ENCODE measurements at places on chromosomes 4 and X.

DNA sequence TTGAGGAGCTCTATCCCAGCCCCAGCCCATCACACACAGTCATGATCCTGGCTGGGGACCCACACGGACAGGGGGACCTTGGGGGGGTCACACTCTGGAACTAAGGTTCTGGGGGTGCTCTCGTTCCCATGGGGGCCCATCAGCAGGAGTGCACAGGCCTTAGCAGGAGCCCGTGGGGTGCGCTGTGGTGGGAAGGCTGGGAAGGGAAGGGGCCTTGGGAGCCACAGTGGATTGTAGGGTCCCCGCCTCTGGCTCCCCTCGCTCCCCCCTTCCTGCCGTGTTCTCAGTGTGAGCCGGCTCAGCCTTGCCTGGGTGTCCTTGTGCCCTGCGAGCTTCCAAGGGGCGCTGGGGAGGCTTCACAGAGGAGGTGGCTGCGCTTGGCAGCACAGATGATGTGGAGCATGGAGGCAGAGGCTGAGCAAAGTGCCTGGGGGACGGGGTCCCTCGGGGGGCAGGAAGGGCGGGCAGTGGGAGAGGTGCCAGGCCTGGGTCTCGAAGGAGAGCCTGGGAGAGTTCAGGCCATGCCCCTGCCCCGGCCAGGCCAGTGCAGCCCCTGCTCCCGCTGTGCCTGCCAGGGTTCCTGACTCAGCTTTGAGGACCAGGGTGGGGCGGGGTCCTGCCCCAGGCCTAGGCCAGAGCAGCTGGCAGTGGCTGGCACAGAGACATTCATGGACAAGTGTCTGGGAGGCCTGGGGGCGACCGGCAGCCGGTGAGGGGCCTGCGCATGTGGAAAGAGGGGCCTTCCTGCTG is 5.5 kb upstream of the HGFAC start:
- DNase-seq = no peak

DNA sequence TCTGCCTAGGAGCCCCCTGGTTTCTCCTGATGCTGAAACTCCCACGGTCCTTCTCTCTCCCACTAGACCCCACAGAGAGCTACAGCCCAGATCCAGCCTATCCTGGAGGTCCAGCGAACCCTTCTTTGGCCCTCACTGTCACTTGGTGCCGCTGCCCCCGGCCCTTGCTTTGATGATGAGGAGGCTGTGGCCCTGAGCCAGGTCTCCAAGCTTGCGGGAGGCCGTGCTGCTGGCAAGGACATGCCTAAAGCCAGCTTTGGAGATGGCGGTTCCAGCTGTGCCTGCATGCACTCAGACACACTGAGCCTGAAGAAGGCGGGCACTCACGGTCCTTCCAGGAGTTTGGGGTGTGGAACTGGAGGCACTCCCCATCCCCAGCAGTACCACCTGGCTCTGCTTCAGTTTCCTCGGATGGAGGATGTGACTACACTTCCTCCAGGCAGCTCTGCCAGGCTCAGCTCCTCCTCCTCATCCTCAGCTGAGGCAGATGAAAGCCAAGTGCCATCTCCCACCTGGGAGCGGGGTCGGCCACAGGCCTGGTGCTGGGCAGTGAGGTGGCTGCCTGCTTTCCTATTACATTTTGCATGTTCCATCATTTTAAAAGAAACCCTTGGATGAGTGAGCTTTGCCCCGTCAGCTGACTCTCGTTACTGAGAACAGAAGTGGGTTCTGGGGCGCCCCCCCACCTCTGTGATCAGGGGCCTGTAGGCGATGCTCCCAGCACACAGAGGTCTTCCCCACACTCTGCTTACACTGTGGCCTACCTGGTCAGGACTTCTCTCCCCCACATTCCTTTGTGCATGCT is 9.0 kb downstream of the TNIP2 start:
- no peak for DNase-seq

DNA sequence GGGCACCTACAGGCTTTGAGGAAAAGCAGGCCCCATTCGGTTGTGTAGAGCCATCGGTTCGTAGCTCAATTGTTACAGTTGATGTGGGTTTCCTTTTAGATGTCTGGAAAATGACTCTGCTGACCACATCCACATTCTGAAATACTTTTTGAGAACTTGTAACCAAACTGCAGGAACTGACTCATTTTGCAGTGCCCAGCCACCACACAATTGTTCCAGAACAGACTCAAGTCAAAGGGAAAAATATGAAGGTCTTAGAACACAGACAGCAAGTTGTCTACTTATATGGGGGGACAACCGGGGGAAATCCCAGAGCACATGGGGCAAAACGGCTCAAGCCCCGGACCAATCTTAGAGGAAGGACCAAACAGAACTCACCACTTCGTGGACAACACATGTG is 557.6 kb upstream of the DIPK2B start:
- DNase-seq = no peak

DNA sequence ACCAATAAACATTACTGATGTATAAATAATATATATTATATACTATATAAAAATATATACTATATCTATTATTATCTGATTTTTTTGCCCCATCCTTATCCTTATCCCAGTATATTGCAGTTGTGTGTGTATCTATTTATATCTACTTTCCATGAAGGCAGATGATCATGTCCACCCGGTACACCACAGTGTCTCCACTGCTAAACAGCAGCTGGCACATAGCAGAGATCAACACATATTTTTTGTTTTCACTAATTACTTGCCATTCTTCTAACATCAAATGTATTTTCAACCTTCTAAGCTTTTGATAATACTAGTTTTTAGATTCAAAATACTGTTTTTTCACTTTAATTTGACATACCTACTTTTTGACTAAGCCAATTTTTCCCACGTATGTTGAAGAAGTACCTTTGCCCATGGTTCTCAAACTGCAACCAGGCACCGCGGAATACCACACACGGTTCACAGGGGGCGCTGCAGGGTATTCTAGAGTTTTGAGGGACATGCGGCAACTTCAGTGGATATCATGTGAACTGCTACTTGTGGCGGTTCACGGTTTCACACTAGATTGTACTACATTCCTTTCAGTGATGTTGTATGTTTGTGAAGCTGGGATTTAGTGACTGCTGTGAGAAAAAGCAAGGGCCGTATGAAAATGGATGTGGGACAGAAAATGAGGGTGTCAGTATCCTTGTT is 182.5 kb upstream of the NPY2R start:
- peak; percentile 68 for DNase-seq

- no peak for DNase-seq
Observed at GRCh38 chrX:3263681-3264126, 82.7 kb downstream of the MXRA5 start.

DNA sequence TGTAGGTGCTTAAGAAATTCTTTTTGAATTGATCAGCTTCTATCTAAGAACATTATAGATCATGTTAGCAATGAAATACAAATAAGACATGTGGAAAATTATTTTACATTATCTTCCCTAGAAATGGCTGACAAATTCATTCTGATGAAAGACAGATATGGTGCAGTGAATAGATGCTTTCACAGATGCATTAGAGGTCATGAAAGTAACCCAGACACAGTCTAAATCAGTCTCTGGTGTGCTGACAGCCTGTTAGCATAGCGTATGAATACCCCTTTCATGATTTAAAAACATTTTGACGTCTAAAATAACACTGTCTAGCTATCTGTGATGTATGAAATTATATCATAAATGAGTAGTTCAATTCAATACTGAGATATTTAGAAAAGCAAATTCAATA is 180.9 kb downstream of the UNC5C start:
- no peak for DNase-seq

DNA sequence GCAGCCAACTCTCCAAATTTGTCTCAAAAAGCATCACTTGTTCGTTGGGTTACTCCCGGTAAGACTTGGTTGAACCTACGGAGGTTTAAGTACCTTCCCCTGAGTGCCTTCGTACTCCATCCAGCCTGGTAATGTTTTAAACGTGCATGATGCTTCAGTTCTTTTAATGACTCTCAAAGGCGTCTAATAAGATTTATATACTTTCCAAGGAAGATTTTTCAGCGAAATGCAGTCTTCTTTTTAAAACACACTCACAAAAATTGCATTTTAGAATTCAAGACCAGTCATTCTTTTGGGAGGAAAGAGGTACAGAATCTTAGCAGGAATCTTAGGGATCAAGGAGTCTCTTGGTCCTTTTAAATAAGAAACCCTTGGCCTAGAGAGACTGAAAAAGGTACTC is 430 bp upstream of the TRPC3 start:
- DNase-seq = no peak

GRCh38 chrX:72045141-72045540 is 86.6 kb downstream of the RTL5 start:
- DNase-seq = no peak

DNA sequence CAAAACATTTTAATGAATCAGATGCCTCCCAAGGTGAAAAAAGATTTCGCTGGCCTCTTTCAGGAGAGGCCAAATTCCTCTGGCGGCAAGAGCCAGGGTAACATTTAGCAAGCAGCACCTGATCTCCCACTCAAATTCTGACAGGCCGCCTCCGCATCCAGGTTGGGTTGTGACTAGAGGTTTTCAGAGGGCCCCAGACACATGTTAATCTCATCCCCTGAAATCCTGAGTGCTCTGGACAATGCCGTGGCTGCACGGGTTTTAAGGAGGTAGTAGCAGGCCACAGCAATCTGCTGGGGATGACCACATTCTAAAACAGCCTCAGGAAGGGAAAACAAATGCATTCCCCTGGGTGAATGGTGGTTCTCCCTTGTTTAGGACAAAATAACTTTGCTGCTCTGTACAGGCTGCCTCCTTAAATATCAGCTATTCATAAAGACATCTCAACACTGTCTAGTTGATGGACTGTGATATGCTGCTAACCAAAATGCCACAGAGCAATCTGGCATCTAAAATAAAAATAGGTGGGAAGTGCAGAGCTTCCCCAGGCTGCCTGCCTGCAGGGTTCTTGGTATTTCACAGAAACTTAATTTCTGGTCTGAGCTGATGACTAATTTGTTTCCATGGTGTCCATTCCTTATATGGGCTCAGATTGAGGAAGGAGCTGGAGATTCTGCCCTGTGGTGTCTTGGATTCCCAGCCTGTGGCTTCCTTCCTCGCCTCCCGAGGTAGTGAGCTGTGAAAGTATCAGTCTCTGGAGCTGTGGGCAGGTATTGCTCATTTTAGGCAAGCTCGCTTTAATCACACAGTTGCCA is 202.0 kb downstream of the DCLK2 start:
- no peak for DNase-seq
